ENCODE measurements at places on chromosomes 11 and 22.
A peak's percentile ranks its signal among the peaks of the same experiment; 100 is the strongest.

GRCh38 chr11:124199702-124200101, 16.6 kb downstream of the OR10D3 start:
- no peak for DNase-seq

DNA sequence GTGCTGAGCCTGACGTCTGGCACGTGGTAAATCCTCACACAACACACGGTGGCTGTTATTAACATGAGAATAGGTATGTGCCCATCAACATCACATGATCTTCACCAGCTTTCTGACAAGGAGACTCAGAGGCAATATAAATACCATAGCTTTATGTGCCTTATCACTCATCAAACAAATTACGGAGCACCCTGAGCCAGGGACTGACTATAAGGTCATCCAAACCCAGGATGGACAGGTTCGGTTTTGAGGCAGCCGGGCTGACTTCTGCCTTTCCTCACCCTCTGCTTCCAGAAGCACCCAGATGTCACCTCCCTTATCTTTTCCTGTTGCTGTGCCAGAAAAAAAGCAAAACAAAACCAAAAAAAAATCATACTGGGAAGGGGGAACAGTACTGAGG, 5.7 kb upstream of the PLAAT3 start:
- DNase-seq, result no peak

DNA sequence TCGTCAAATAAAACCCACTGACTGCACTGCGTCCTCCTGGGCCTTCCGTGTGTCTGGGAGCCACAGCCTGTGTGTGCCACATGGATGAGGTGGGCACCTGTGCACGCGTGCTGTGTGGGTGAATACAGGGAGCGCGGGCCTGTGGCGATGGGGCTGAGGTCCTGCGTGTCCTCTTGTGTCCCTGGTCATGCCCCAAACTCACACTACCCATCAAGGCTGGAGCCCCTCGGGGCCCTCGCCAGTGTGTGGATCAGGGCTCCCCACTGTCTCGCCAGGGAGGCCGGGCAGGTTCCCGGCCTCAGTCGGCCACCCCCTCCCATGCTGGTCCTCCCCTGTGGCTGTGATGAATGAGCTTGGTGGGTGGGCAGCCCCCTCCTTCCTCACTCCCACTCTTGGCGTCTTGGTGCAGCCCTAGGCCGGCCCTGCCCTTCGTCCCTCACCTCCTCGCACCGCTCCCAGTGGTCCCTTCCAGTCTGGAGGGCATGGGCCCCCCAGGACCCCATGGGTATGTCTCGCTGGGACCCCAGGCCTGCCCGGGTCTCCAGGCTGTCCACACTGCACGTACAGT, 707 bp upstream of the CD151 start:
- peak; percentile 61 for DNase-seq

DNA sequence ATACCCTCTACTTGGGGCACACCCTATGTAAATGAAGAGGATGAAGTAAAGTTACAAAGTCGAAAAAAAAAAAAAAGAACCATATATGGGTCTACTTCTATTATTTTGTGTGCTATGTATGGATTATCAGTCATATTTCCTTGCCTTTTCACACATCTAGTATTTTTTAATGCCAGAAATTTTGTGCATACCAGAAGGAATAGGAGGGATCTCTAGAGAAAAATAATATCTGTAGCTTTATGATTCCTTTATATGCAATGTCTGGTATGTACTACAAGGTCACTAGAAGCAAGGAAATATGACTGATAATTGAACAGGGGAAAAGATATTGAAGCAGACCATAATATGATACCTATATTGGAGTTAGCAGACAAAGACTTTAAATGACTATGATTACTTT, 713.4 kb downstream of the OPCML start:
- no peak for DNase-seq

DNA sequence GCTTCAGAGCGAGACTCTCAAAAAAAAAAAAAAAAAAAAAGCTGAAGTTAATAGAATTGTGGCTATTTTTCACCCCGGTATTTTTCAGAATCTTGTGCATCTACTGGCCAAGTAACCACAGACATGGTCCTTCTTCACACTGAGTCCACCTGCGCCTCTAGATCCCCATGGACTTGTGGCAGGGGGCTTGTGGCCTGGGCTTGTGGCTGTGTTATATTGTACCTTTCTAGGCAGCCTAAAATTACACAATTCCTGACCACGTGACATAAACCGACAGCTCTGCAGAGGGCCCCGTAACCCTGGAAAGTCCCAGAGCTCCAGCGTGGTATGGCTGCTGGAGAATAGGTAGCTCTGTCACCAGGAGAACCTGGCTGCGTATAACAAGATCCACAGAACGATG, 10.9 kb upstream of the NAALADL1 start:
- DNase-seq, result no peak

- peak; percentile 30 for DNase-seq
Measured at GRCh38 chr11:72409458-72409857, 24.9 kb downstream of the CLPB start.

DNA sequence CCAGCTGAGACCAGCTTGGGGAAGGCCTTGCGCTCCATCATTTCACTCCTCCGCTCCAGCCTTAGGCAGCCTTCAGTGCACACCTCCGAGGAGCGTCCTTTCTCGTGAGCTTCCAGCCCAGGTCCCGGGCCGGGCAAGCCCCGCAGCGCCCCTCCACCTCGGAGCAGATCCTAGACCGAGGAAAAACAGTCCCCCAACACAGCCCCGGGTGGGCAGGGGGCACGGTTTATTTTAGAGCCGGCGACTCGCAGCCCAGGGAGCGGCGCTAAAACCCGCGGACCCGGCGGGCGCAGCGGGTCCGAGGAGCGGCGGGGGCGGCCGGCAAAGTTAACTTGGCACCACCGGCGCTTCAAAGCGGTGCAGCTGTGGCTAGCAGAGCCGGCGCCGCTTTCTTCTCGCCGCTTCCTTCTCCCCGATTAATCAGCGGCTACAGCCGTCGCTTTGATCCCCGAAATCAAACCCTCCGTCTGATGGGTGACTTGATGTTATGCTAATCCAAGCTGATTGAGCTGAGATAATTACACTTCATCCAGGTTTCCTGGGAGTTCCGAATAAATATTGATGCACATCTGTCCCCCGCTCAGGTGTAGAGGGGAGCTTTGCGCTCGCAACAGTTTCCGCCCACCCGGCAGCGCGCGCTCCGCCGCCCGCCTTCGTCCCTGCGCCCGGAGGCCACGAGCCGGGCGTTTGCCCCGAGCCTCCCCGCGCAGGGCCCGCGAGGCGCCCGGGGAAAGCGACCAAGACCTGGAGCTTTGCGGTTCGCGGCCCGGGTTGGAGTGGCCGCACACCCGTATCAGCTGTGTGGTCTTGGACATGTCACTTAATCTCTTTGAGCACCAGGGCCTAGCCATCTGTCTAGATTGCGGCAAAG, 192.7 kb downstream of the BUD13 start:
- DNase-seq, result no peak

GRCh38 chr11:128361451-128362020, 225.8 kb downstream of the ETS1 start:
- no peak for DNase-seq

GRCh38 chr11:64252003-64252872, 908 bp downstream of the PLCB3 start:
- peak; percentile 63 for DNase-seq

DNA sequence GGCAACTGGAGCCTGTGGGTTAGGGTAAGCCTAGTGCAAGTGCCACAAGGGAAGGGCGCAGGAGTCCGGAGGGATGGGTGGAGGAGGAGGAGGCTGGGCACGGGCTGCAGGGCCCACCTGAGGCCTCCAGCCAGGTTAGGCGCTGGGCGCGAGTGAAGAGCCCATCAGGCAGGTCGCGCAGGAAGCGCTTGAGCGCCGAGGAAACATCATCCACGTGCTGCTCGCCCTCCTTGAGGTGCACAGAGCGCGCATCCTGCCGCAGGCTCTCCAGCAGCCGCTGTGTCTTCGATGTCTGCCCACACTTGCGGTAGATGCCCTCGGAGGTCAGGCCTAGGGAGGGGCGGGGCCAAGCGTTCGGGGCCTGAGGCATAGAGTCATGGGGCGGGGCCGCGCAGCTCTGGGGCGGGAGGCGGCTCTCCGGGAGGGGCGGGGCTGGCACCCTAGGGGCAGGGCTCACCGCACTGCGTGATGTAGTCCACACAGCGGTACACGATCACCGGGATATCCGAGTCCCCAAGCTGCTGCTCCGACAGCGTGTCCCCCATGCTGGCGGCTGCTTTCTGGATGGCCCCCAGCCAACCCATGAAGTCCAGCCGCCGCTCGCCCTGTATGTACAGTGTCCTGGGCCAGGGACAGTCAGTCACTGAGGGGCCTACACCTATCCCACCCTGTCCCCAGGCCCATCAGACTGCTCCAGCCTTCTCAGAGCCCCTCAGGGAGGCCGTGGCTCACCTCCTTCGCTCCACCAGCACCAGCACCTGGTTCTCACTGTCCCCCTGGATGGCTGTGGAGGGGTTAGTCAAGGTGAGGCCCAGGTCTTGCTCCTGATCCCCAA, 22.9 kb upstream of the PDE2A start:
- no peak for DNase-seq

DNA sequence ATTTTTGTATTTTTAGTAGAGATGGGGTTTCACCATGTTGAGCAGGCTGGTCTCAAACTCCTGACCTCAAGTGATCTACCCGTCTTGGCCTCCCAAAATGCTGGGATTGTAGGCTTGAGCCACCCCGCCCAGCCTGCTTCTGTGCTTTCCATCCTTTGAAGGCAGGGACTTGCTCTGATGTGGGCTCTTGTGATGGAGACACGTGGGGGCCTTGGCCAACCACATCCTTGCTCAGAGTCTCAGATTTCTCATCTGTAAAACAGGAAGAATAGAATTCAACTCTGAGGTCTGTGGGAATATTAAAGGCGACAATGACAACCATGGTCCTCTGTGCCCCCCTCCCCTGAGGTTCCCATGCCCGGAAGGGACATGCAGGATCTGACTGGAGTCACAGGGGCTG, 3.8 kb upstream of the GGA1 start:
- DNase-seq, result no peak

DNA sequence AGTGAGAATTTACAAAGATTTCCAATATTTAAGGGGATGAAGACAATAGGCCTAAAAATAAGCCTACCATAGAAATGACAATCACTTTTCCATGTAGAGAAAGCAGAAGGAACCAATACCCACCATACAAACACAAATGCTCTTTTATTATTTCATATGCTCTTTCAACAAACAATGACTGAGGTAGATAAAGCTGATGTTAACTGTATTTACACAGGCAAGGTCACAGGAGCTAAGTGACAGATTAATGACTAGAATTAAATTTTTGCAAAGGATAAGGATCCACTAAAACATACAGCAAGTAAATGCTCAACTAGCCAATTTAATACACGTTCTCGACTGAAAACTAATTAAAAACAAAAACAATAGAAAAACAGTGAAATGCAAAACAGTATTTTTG, 34.2 kb downstream of the PICALM start:
- DNase-seq, result no peak

- no peak for DNase-seq
Measured at GRCh38 chr11:90512846-90513245, 290.0 kb upstream of the CHORDC1 start.

DNA sequence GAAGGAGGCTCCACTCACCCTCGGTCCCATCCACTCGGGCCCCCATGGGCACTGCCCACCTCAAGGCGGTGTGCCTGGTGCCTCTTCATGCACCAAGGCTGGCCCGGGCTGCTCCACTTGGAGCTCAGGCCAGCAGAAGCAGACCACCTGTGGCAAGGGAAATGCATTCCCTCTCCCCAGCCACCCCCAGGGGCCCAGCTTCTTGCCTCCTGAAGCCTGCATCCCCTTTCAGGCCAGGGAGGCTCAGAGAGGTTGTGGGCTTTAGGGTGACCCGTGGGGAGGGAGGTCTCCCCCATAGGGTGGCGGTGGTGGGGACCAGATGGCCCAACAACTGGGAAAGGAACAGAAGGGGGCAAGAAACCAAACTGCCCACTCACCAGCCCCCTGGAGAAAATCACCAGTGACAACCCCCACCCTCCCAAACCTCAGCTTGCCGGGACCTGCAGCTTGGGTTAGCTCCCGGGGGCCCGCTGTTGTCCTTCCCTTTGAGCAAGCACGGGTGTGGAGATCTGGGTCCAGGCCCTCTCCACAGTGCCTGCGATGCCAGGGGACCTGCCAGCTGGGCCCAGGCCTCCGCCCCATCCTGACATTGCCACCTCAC, 8.4 kb downstream of the CBX6 start:
- peak; percentile 63 for DNase-seq

DNA sequence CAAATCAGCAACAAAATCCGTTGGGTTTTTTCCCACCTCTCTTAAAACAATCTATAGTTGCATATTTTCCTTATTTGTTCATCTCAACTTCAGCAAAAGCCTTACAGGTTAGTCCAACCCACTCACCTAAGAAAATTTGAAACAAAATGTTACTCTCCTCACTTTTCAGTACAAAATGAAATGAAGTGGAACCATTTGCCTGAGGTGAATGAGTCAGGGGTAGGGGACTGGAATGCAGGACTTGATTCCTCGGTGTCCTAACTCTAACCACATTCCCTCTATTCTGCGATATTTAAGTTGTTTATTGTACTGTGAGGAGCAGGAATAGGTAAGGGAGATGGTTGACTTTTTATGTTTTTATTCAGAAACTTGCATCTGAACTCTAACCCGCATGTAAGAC, 16.4 kb downstream of the ATP5MG start:
- DNase-seq, result no peak

- DNase-seq, result no peak
Measured at GRCh38 chr11:7436657-7437056, 48.6 kb upstream of the OLFML1 start.

- DNase-seq, result no peak
Measured at GRCh38 chr11:57566905-57567514, 462 bp downstream of the UBE2L6 start.

DNA sequence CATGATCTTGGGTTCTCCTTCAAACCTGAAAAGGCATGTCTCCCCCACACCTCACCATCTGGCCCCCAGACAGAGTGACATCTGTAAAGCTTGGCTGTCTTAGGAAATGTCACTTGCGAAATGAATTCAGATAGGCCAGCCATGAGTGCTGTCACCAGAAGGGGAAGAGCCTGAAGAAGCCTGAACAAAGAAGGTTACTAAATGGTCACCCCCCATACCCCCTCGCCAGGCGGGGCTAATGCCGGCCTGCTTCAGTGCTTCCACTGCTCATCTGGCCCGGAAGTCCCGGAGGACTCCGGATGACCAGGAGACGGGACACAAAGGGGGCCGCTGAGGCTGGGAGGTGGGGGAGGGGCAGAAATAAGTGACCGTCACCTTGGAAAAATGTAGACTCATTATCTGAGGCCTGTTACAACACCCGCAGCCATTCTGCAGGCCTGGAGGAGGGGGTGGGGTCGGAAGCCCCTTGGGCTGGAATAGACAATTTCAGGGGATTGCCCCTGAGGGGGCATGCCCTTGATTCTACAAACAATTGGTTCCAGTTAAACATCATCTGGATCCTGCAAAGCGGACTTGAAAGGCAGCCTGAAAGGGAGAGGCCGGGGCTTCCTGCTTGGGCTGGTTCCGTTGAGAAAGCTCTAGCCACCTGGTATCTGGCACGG, 43.2 kb downstream of the NAT10 start:
- DNase-seq, result no peak

All from activated CD8-positive, alpha-beta memory T cell treated with anti-CD3 and anti-CD28 coated beads for 24 hours (primary cell).